ENCODE measurements at places on chromosomes 1 and 21. TPM values are rescaled to one million over a fixed set of nuclear protein-coding genes. Genes with fewer than 3 reads are reported as not detected.

DNA sequence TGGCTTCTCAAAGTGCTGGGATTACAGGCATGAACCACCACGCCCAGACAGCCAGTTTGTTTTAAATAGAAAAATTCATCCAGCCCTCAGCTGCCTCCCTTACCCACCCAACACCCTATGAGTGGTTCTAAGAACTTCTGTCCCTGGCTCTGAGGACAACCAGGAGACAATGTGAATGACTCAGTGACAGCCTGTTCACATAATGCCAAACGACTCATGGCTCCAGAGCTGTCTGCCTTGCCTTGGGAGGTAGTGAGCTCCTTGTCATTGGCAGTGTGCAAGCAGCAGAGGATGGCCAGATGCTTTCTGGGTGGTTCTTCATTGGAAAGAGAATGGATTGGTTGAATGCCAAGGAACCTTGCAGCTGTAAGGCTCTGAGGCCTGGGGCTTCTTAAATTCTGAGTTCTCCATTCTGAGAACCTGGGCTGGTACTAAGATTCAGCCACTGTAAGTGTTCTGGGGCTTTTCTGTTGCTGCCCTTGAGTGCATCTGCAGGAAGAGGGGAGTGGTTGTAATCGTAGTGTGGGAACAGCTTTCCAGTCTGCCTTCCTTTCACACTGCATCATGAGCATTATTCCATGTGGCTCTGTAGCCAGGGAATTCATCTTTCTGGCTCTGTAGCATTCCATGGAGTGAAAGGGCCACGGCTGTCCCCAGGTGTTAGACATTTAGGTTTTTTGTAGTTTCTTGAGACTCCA lies 5.8 kb downstream of the SERINC2 start:
- DNase-seq, result no peak

DNA sequence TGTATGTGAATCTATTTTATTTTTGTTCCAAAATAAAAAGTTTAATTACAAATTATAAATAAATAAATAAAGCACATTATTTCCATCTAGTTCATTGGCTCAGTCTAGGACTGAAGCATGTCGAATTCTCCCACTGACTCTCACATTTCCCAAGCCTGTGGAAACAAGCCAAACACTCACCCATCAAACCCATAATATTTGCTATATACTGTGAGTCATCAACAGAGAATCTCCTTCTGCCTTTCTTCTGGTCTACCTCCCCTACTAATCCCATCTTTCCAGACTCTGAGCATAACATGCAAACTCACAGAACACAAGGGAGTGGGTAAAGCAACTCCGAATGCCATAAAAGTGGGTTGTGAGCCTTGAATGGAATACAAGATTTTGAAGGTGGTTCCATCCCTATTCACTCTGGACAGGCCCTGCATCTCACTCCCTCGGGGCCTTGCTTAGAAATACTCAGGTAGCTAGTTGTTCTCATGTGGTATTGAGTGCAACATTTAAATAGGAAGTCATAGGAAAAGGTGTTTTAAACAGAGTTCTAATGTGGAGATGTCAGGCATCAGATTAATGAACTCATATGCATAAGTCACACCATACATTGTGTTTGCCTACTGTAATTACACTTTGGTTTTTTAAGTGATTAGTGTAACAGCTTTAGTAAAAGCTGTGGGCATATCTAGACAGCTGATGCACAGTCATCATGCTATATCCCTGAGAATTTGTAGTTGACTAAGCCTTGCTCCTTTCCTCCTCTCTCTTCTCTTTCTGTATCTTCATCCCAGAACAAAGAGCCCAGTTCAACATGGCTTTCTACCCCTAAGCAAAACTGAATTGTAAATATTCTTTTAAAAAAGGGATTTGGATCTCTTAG lies 47.0 kb downstream of the F5 start:
- no peak for DNase-seq

GRCh38 chr1:66119148-66119547 lies 326.5 kb downstream of the PDE4B start:
- DNase-seq, result no peak

- DNase-seq, result peak; percentile 90
These were observed 6.6 kb upstream of the SMIM12 start for GRCh38 chr1:34865981-34866761.

DNA sequence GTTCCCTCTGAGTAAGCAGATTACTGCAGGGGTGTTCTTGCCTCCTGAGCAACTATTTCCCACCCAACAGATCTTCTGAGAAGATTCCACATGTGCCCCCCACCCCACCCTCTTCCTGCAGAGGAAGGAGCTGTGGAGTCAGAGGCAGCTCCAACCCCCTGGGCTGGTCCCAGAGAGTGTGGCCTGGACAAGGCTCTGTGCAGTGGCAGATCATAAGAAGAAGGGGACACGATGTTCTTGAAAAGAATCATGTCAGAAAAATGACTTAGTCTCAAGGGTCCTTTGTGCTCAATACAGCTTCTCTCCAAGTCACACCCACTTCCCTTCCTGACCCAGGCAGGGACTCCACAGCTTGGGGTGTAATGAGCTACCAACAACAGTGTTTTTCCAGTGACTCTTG lies 95.2 kb downstream of the SYF2 start:
- no peak for DNase-seq

DNA sequence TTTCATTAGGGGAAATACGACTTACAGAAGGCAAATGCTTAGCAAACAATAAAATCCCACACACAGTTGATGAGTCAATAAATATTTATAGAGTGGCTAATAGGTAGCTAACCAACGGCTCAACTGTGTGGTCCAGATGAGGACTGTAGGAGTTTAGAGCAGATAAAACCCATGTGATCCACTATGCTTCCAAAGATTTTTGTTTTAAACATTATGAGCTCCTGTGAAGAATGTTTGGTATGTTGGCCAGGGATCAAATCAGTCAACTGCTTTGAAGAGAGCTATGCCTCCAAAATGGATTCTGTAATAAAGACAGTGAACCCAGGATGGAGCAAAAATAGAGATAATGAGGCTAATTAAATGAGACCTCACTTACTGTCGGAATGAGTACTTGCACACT lies 72.3 kb upstream of the COL11A1 start:
- no peak for DNase-seq

DNA sequence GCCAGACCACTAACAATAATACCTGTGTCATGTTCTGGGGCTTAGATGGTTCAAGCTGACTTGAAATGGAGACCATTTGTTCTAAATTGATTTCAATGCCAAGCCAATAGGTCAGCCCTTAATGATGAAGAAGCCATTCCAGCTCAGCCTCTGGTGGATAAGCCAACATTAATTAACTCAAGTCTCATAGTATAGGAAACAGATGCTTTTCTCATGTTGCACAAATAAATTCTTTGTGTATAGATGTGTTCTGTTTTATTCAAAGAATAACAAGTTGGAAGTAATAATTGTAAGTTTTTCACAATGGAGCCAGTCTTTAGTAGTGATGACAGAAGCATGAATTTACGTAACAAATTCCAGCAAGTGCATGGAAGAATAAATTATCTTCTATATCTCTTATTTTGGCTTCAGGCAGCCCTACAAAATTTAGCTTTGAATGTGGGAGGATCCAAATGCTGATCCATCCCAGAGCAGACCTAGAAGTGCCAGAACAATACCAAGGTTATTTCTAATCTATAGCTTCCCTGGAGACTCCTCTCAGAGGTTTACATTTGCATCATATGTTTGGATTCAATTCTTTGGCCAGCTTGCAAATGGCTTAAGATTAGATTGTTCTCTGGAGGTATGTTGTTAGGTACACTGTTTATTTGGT lies 42.2 kb upstream of the C1orf105 start:
- no peak for DNase-seq

Gene PLA2G2F
- total RNA-seq, result not detected

GRCh38 chr1:111733183-111733991 lies 5.8 kb downstream of the INKA2 start:
- DNase-seq, result no peak

- DNase-seq, result no peak
These were observed 30.7 kb downstream of the PTPN14 start for GRCh38 chr1:214520544-214521165.

Gene CLEC20A
- total RNA-seq, result not detected

DNA sequence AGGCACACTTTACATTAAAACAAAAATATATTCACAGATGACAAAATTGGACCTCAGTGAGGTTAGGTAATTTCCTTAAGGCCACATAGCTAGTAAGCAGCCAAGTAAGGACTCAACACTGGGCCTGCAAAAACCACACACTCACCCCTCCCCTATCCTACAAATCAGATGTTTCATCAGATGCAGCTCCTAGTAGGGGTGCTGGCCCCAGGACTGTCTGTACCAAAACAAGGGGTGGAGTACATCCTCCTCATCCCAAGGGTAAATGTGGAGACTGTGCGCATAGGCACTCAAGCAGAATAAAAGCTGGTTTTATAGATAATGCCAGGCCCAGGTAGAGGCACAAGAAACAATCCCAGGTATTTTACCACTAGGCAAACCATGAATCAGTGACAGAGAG lies 25.7 kb downstream of the URB1 start:
- DNase-seq, result no peak

GRCh38 chr1:222037720-222038119 lies 295.8 kb upstream of the DUSP10 start:
- no peak for DNase-seq

- no peak for DNase-seq
These were observed 10.7 kb downstream of the NRIP1 start for GRCh38 chr21:15054089-15054488.

All from omental fat pad (tissue), 4 donors.